ENCODE measurements at places on chromosomes 2 and 18.

DNA sequence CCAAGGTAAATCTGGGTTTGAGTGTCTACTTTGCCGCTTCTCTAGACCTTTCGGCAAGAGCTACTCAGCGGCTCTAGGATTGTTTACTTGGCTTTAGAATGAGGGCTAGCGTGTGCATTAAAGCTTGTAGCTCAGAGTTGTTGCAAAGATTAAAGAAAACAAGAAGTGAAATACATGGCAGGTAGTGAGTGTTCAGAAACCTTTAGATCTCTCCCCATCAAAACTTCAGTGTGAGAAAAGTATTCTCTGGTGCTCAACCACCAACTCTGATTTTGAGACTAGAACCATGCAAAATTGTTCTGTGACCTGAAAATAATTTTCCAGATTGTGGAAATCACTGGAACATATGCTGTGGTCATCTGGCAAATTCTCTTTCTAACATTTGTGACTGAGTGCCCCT is 512.0 kb downstream of the CMPK2 start:
- no peak for DNase-seq

- DNase-seq = no peak
Observed at GRCh38 chr2:212644195-212644837, 105.7 kb upstream of the ERBB4 start.

DNA sequence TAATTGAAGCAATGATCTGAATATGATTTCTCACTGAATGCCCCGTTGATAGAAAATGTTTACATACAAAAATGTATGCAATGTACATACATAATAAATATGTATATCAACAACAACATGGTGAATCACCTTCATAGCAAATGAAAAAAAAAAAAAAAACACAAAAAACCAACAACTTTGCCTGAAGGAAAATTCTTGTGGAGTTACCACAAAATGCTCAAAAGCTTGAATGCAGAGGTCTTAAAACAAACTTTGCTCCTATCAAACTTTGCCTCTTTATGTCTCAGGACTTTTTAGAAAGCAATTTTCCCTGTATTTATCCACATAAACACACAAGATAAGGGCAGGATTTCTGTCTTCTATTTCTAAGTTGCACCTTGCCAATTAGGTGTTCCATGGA is 92.9 kb upstream of the SIX2 start:
- no peak for DNase-seq

DNA sequence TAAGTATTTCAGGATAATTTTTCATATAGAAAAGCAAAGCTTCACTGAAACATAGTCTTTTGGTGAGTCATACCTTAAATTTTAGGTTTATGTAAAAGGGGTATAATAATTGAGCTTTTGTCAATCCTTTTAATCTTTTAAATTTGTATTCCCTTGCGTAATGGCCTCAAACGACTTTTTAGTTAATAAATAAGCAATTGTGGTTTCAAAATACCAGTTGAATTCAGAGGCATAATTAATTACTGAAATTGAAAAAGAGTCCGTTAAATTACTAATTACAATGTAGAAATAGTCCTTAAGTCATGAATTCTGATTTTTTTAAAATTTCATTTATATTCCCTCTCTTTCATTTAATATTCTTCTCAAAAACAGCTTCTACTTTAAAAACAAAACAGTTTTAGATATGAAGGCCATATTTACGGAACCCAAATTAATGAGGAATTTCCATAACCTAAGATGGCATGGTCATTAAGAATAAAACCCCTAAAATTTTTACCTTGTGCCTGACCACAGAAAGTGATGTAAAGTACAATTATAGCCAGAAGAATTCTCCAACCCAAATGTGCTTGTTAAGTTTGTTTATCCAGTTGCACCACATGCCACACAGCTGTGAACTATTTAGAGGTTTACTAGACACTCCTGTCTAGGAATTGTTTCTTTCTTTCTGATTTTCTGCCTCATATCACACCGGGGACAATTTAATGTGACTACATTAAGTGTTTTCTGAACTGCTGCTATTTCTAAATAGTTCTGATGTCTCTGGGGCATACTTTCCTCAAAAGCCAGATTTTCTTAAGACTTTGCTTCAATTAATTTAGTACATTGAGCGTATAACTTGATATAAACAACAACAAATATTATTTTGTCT is 60.7 kb upstream of the ITGA4 start:
- no peak for DNase-seq

DNA sequence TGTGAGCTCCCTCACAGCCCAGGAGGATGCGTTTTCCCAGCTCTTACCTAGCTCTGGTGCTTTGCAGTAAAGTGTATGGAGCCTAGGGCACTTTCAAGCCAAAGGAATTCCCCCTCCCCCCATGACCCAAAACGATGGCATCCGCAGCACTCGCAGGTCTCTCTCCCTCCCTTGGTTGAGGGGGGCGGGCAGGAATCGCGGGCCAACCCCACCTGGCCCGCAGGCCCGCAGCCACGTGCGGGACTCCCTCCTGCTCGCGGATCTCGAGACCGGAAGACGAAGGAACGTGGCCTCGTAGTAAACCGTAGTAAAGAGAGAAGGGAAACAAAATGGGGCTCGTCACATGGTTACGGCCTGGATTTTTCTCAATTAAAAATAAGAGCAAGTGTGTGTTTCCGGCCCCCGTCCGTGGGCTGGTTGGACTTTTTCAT is 8.5 kb downstream of the IRS1 start:
- DNase-seq = peak; percentile 17

- no peak for DNase-seq
Observed at GRCh38 chr18:76098674-76099411, 396.2 kb downstream of the ZNF516 start.

DNA sequence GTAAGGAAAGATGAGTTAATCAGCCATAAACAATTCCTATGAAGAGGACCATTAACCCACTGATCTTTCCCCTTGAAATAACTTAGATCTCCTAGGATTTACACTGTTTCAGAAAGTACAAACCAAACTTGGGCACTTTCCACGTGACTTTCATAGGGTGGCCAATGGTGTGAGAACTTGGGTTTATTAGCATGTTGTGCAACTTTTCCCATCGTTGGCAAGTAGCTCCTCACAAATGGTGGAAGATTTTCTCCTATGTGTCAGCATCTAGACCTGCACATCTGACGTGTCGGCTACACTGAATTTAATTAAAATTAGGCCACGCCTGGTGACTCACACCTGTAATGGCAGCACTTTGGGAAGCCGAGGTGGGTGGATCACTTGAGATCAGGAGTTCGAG is 116.3 kb downstream of the GALNT1 start:
- DNase-seq = no peak

DNA sequence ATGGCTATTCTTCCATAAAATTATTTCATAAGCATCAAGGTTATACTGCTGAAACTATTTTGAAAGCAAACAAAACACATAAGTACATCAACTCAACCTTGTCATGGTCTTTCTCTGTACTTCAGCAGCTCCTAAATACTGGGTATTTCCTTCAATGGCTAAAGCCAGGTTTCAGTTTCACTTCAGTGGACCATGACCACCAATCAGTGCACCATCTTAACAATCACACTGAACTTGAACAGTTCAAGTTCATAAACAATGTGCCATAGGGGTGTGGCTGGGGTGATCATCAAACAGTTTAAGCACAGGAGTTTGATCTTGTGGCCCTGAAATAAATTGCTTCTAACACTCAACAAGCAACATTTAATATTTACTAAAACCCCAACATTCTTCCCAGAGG is 124.1 kb upstream of the FIGN start:
- DNase-seq = no peak

DNA sequence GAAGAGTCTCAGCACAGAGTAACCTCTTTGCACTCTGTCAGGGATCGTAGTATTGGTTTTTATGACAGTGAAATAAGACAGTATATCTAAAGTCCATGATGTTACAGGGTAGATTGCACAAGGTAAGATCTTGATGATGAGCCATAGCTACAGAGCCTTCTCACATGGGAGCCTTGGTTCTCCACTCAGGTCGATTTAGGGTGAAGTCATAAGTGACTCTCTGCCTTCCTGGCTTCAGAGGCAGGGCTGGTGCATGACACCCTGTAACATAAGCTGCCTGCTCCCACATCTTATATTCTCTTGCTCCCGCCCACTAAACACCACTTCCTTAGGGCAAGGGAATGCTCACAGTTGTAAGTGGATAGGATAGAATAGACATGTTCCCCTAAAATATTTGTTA is 13.3 kb downstream of the DAPL1 start:
- DNase-seq = no peak

GRCh38 chr2:23803264-23803964 is 123.5 kb downstream of the ATAD2B start:
- no peak for DNase-seq

DNA sequence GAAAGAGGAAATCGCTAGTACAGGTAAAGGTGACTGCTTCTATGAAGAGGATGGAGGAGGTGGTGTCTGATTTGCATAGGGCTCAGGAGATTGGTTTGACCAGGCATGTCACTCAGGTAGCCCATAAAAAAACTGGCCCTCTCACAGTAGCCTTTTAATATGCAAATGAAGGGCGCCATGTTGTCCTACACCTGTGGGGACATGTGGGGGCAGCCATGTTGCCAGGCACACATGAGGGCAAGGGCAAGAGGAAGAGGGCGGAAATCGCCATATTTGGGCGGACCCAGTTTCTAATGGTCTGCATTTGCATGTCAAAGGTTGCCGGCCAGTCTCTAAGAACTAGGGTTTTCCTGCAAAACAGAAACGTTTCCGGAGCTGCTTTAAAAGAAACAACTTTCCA is 1330.6 kb downstream of the DSC3 start:
- no peak for DNase-seq

DNA sequence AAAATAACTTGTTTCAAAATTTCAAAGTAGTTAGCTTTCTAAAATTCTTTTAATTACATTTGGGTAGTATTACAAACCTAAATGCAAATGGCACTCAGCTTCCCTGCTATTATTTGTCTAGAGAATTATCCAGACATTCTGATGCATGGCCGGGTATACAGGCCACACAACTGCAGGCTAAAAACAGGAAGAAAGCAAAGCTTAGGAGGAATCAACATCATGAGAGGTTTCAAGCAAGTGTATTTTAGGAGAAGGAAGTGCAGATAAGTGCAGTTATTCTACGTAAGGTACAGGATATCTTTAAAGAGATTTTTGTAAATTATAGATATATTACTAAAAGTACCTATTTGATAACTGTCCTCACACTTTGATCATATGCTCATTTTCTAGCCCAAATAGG is 46.8 kb upstream of the RNU4ATAC start:
- DNase-seq = no peak

DNA sequence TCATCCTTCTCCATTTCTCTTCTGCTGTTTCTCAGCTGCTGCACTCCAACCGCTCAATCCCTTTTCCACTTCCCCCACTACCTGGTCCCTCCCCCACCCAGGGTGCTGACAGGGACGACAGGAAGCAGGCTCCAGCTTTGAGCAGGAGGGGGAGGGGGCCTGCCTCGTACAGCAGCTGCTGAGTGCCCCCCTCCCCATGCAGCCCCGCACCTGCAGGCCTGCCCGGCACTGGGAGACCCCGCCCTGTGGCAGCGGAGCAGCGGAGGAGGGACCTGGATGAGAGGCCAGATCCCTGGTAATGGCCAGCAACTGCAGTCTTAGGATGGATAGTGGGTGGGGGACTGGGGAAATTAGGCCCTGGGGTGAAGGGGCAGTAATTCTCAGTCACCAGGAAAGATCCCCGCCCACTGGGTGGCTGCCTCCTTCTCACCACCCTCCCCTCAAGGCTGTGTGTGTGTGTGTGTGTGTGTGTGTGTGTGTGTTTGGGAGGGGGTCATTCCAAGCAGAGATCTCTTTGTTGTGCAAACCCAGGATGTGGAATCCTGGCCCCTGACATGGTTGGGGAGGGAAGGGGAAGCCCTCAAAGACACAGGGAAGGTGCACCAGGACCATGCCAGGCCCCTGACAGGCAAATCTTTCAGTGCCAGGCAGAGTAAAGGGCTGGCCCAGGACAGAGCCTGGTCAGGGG is 6.8 kb upstream of the CRYBA2 start:
- no peak for DNase-seq

GRCh38 chr2:71634567-71634966 is 181.2 kb downstream of the DYSF start:
- DNase-seq = no peak

- DNase-seq = no peak
Observed at GRCh38 chr18:13537022-13537780, 189.2 kb downstream of the FAM210A start.

GRCh38 chr2:10915731-10916276 is 4.1 kb downstream of the KCNF1 start:
- DNase-seq = no peak

- DNase-seq = no peak
Observed at GRCh38 chr2:8230466-8230865, 451.4 kb upstream of the ID2 start.

GRCh38 chr18:76995896-76996295 is 136.7 kb downstream of the MBP start:
- DNase-seq = no peak

GRCh38 chr2:231015478-231015877 is 19.6 kb downstream of the SPATA3 start:
- DNase-seq = no peak

GRCh38 chr2:58594175-58594574 is 353.1 kb upstream of the FANCL start:
- DNase-seq = no peak

GRCh38 chr2:190467575-190468083 is 59.5 kb downstream of the MFSD6 start:
- DNase-seq = no peak

DNA sequence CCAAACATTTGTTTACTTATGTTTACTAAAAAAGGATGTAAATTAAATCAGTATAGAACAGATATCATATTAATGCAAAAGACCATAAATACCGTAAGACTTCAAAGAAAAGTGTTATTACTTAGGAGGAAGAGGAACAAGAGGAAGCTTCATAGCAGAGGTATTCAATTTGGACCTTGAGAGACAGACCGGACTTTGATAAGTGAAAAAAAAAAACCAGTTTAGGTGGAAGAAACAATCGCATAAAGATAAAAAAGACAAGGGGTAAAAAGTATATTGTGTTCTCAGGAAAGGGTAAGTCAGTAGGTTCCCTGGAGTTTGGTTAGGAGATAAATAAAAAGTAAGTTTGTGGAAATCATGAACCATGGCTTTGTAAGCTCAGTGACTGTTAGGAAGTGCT is 17.6 kb downstream of the PELI1 start:
- DNase-seq = no peak

GRCh38 chr18:32804134-32804888 is 31.5 kb upstream of the KLHL14 start:
- DNase-seq = no peak

Measured in activated CD8-positive, alpha-beta memory T cell treated with anti-CD3 and anti-CD28 coated beads for 1 hour (primary cell).